Activated CD4-positive, alpha-beta T cell treated with anti-CD3 and anti-CD28 coated beads, Interleukin-2, Interleukin-4, amounts not matched to agents 100 ng/mL and 50 ng/mL, durations not matched to agents 16 hours and 8 hours (primary cell): ENCODE measurements at places on chromosomes 7 and 10.

DNA sequence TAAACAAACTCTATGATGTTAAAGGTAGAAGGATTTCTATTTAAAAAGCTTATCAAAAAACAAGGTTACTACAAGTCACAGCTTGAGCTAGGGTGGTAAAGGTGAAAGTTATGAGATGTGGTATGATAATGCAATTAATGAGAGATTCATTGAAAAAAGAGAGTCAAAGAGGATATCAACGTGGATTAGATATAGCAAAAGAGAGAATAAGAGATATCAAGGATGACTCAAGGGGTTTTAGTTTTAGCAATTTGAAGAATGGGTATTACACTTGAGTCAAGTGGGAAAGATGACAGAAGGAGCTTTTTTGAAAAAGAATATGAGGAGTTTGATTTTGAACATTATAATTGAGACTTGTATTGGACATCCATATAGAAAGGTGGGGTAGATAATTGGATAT is 59.8 kb downstream of the NUTM2E start:
- no peak for DNase-seq

DNA sequence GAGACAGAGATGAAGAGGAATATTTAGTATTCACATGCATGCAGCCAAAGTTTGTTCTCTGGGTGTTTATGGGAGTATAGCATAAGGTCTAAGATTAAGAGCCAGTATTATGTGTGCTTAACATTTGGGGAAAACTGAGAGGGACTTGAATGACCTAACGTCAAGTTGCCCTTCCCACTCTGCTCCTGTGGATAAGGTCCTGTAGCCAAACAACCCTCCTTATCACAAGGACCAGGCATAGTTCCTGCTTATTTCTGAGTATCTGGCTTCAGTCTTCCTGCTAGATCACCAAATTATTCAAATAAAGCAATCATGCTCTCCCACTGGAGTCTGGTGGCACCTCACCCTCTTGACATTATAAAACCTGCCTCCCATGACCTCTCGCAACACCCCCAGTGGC is 137.9 kb upstream of the SEMA3E start:
- no peak for DNase-seq

DNA sequence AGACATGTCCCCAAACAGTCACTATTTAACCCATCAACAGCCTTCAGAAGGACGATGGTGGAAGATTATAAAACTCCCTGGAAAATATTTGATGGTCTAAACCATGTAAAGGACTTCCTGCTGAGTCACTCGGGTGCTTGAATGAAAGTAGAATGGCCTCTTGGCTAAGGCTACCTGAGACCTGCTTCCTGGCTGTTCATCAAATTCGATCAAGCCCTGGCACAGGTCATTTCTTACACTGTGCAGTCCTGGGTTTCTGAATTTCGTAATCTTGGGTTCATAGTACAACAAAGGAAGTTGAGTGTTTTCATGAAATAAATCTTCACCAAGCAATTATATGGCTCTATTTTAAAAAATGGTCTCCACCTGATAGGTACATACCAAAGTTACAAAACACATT is 260.3 kb upstream of the RNF32 start:
- DNase-seq, result no peak

DNA sequence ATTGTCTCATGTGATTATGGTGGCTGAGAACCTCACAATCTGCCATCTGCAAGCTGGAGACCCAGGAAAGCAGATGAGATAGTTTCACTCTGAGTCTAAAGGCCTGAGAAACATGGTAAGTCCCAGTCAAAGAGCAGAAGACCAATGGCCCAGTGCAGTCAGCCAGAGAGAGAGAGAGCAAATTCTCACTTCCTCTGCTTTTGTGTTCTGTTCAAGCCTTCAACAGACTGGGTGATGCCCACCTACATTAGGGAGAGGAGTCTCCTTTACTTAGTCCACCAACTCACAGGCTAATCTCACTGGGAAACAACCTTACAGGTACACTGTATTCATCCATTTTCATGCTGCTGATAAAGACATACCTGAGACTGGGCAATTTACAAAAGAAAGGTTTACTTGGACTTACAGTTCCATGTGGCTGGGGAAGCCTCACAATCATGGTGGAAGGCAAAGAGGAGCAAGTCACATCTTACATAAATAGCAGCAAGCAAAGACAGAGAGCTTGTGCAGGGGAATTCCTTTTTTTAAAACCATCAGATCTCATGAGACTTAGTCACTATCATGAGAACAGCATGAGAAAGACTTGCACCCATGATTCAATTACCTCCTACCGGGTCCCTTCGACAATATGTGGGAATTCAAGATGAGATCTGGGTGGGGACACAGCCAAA is 4.7 kb upstream of the FRMPD2 start:
- peak; percentile 6 for DNase-seq

DNA sequence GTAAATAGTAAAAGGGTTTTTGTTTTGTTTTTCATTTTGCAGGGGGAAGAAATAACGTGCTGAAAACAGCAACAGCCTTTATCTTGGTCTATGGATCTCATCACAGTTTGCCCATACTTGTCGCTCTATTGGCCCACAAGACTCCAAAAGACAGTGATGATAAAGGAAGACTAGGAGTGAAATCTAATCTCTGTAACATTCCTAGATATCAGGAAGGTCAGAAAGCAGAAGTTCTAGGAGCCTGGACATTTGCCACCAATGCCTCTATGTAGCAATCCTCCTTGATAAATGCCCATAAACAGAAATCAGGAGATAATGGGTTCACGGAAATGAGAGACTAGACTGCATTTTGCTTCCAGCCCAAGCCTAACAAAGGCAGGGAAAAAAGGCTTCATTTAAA is 8.9 kb downstream of the CUBN start:
- no peak for DNase-seq

- DNase-seq, result no peak
Observed at GRCh38 chr10:74683621-74684364, 142.6 kb upstream of the KAT6B start.

GRCh38 chr7:105779856-105780780 is 96.3 kb downstream of the ATXN7L1 start:
- DNase-seq, result no peak

DNA sequence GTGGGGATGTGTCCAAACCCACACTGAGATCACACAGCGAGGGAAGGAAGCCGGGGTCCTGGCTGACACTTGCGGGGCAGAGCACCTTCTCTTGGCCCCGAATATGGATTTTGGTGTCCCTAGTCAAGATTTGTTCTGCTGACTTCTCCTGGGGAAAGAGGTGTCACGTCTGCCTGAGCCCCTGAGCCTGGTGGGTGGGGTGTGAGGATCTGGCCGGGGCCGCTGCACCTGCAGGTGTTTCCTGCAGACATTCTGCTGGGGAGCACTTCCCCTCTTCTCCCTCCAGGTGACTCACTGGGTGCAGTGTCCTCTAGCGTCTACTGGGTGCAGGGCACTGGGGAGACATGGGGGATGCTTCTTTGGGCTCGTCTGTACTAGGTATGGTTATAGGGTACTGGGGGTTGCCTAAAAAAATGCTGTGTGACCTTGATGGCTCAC is 99.2 kb downstream of the GRK5 start:
- DNase-seq, result peak; percentile 72

DNA sequence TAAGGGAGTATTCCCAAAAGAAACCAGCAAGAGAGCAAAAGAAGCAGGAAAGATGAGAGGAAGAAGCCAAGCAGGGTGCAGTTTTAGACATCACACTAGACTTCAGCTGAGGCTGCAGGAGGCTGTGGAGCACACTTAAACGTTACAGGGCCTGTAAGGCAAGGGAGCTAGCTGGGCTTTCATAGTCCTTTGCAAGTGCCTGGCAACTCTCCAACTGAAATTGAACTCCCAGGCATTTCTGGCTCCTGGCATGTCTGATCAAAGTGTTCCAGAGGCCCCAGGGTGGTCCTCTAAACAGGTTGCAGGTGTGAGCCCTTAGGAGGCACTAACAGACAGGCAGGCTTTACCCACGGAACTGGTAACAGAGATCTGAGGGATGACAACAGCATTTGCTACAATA is 750.2 kb downstream of the XPNPEP1 start:
- DNase-seq, result no peak

GRCh38 chr10:103235775-103236174 is 9.9 kb upstream of the RPEL1 start:
- DNase-seq, result no peak

GRCh38 chr10:48247680-48248079 is 26.8 kb downstream of the FRMPD2 start:
- no peak for DNase-seq

DNA sequence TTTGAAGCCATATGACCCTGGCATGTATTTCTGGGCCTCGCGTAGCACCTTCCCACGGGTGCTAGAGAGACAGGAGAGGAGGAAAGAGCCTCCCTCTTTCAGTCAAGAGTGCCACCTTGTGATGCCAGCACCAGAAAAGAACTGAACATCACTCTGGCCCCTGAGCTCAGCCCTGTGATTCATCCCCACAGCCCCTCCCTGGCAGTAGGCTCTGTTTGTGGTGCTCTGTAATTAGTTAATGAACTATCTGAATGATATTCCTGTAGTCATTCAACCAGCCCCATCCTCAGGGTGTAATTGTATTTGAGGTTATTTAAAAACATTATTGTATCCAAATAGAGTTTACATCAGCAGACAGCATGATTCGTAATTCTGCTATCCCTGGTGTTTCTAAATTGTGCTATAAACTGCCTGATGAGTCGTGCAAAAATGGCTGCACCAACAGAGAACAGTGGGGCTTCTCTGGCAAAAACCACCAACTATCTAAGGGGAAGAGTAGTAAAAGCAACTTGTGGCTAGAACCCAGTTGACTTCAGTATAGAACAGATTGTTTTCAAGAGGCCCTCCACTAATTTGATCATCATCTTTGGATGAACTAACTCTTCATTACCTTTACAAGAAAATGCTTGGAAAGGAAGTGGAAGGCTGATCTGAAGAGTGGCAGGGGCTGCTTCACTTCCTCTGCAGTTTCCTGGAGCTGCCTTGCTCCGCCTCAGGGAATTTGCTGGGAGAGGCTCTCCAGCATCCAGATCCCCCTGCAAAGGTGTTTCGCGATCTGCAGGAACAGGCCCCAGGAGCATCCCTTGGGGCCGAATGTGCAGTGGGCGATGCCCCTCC is 23.7 kb upstream of the TIAL1 start:
- DNase-seq, result no peak

GRCh38 chr10:116752563-116752962 is 10.2 kb upstream of the HSPA12A start:
- DNase-seq, result no peak

DNA sequence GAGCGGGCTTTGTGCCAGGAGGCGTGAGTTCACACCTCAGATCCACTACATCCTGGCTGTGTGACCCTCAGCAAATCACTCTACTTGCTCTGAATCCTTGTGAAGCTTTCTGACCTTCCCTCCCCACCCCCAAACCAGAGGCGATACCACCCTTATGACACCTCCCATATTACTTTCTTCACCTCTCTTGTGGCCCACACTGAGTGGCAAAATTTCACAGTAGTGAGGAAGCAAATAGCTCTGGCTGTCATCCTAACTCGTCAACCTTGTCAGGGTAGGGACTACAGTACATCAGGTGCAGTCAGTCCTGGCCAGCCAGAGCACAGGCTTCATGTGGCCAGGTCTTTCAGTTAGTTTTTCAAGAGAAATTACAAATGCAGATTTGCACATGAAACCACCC is 19.1 kb downstream of the COL13A1 start:
- DNase-seq, result no peak

DNA sequence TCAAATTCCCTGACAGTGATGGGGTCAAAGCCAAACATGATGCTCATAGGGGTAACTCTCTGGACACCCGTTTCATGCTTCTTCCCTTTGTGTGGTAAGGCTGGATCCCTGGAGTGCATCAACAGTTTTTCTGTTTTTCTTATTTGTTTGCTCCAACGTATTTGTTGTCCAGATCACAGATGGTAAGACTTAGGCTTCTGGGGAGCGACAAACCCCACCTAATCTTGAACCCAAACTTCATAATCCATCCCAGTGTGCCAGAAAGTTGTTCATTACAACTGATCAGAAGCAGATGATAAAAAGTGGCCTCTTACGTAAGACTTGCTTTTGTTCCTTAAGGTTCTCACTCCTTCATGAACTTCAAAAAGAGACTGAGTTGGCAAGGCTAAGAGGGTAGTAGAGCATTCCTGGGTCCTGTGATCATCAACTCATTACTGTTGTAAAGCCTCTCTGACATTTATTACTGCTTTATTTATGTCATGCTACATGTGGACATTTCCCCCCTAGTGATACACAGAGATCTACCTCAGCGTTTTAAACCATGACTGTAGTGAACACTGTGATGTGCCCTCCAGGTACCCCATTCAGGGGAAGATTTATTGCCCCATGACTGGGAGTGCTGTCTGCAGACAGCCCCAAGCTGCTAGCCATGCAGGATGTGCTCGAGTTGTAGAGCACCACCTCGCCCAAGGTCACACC is 125.6 kb downstream of the CCDC71L start:
- DNase-seq, result no peak

GRCh38 chr7:14341200-14341775 is 351.8 kb upstream of the ETV1 start:
- no peak for DNase-seq

- no peak for DNase-seq
Observed at GRCh38 chr10:118007773-118008172, 39.0 kb downstream of the RAB11FIP2 start.

- DNase-seq, result no peak
Observed at GRCh38 chr10:21692916-21693315, 158.9 kb downstream of the MLLT10 start.

DNA sequence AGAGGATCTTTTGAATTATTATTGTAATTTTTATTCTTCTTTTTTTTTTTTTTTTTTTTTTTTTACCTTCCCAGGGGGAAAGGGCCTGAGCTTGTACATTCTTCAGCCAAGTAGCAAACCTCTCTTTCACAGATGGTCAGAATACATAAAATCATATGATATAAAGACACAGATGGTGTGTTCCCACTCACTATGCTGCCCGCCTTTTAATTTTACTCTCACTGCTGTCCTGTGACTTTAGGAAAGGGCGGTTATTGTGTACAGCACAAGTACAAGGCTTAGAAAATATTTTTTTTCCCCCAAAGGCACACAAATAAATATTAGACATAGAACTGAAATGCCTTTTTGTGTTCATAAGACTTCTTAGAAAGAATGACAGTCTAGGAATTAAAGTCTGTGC is 213.6 kb downstream of the RPS24 start:
- DNase-seq, result no peak

GRCh38 chr7:98922392-98923187 is 44.3 kb downstream of the TRRAP start:
- DNase-seq, result no peak

GRCh38 chr10:44306762-44307161 is 78.1 kb downstream of the CXCL12 start:
- DNase-seq, result no peak
